ENCODE measurements at places on chromosomes 16 and 17. TPM values are rescaled to one million over a fixed set of nuclear protein-coding genes. Genes with fewer than 3 reads are reported as not detected.

Gene HES7
- total RNA-seq = 0.33 TPM

Gene KIF18B
- 51.8 TPM for total RNA-seq

Gene CRK
- total RNA-seq = 60.5 TPM

Gene SECTM1
- 0.28 TPM for total RNA-seq

Gene ABCC11
- 0.33 TPM for total RNA-seq

DNA sequence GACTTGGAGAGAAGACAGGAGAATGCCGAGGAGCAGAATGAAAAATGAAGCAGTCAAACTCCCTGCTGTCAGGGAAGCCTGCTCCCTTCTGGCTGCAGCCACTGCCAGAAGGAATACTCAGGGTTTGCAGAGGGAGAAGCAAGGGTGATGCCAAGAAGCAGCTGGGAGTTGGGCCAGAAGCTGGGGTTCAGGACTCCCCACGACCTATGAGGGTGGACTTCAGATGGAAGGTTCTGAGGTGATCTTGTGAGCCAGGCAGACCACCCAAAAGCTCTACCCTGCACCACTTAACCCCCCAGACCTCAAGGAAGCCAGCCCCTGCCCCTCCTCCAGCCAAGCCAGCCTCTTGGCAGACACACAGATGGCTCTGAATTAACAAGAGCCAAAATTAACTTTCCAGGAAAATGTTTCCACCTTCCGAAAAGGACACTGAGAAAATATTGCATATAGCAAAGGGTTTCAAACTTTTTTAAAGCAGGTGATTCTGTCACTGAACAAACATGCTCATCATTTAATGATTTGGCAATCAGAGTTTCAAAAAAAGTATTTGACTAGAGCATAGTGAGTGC lies 126.0 kb upstream of the ERCC4 start:
- DNase-seq = no peak

- DNase-seq = no peak
Observed at GRCh38 chr17:3636908-3637373, 381 bp downstream of the CTNS start.

DNA sequence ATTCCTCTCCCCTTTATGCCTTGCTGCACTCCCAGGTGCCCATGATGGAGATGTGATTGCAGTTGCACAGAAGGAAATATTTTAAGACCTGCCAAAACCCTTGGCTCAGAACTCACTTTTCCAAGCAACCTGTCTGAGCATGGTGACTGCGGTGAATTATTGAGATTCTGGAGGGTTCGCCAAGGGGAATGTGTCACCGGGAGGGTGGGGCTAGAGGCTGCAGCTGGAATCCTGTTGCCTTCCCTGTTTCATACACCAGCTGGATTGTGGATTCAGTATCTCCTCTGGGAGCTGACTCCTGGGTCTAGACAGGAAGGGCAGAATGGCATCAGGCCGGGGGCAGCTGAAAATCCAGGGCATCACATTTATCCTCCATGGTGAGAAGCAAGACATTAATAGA lies 527.2 kb downstream of the TMEM114 start:
- no peak for DNase-seq

DNA sequence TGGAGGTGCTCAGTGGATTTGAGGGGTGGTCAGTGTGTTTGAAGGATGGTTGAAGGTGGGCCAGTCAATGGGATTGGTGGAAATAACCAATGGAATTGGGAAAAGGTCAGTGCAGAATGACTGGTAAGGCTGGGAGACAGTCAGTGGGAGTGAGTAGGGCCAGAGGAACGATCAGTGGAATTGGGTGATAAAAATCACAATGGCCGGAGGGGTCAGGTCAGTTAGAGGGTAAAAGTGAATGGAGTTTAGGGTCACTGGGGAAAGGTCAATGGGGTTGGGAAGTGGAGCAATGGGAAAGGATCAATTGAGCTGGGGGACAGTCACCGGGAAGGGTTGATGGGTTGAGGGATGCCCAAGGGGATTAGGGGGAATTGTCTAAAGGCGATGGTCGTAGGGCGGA lies 11.0 kb upstream of the RAB5C start:
- no peak for DNase-seq

DNA sequence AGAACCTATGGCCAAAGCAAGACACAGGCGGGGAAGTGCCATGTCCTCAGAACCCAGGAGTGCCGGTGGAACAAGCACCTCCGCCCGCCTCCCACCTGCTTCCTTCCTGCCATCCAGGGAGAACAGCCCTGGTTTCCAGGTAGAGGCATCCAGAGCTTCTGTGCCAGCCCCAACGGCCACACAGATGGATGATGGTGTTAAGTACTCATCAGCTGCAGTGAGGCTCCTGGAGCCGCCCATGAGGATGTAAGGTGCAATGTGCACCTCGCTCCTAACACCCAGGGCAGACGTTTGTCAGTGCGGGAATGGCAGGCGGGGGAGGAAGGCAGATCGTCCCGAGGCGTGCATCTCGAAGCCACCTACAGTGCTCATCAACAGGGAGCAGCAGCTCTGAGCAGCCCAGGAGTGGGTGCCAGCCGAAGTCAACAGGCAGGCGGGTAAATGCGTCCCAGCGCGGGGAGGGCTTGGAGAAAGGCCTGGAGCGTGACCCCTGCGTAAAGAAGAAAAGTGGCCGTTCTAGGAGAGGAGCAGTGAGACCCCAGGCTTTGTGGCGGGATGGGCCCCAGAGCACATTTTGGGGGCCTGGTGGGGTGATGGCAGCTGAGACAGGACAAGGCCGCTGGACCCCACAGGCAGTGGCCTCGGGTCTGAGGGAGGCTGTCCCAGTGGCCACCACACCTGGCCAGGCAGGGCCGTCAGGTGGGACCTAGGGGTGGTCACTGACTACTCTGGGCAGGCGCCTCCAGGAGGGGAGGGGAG lies 46.1 kb upstream of the ACSF3 start:
- DNase-seq = no peak

DNA sequence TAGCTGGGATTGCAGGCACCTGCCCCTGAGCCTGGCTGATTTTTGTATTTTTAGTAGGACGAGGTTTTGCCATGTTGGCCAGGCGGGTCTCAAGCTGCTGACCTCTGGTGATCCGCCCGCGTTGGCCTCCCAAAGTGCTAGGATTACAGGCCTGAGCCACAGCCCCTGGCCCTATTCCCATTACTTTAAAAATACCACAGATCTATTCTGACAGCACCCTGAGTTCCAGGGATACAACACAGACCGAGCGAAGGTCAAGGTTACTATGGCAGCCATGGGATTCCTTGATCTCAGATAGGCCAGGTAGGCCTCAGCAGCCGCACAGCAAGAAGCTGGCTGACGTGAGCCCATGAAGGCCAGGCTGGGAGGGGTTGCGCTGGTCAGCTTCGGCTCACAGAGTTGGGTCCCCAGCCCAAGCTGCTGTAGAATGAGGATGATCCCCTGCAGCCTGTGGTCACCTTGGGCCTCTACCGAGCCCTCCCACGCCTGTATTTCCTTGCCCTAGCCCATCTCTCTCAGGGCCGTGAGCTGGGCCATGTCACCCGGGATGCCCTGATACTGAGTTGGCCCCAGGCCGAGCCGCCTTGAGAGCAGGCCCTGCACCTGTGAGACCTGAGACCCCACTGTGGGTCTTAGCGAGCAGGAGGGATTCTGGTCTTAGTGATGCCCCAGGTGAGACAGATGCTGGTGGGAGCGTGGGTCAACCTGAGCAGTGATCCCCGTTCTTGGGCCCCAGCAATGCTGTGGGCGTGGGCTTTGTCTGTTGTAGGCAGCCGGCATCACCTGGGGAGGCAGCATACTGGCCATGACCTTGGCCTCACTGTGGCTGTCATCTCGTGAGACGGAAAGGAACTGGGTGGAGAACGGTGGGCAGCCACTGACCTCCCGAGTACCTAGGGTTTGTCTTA lies 16.9 kb upstream of the RNF213 start:
- no peak for DNase-seq

DNA sequence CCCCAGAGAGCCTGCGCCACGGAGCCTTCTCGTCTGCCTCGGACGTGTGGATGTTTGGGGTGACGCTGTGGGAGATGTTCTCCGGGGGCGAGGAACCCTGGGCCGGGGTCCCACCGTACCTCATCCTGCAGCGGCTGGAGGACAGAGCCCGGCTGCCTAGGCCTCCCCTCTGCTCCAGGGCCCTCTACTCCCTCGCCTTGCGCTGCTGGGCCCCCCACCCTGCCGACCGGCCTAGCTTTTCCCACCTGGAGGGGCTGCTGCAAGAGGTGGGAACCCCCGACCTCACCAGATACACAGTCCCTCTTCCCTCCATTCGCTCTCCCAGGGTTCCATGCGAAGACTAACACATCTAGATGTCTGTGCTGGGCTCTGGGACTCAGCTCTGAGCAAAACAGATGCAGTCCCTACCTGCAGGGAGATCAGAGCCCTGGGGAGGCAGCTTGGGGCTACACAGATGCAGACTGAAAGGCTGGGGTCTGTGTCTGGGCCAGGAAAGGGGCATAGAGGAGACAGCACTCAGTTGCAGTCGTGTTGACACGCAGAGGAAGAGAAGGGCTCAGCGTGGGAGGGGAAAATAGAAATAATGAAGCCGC lies 3.7 kb downstream of the TNK1 start:
- DNase-seq = no peak

- DNase-seq = peak; percentile 42
Observed at GRCh38 chr17:7856011-7856810, 1.1 kb downstream of the NAA38 start.

DNA sequence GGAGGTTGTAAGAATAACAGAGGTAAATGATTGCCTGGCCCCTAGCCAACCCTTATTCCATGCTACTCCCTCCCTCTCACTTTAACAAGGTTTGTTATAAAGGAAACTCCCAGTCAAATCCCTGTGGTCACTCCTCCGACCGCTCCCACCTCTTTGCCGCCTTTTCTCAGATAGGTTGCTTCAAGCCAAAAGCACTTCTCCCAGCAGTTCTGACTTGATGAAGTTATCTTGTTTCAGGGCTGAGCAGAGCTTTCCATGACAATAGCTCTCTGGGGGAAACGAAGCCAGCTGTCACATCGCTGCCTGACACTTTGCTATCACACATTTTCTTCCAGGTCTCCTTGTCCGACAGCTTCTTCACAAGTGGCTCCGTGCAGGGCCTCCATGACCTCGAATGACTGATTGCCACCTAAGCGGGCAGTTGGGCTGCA lies 278.6 kb downstream of the HAPSTR1 start:
- no peak for DNase-seq

- DNase-seq = no peak
Observed at GRCh38 chr17:1865252-1866037, 35.6 kb downstream of the RPA1 start.

All from H9 (cell line).